ENCODE measurements at places on chromosomes 11 and 22.

- no peak for DNase-seq
These were observed 280.8 kb upstream of the CCDC90B start for GRCh38 chr11:83566950-83567349.

GRCh38 chr11:10751581-10751940, 515 bp downstream of the CTR9 start:
- DNase-seq: no peak

- DNase-seq: no peak
These were observed 69.9 kb downstream of the JRKL start for GRCh38 chr11:96459751-96460150.

- no peak for DNase-seq
These were observed 7.8 kb upstream of the CD248 start for GRCh38 chr11:66324664-66325063.

GRCh38 chr11:128939591-128939990, 3.1 kb downstream of the TP53AIP1 start:
- no peak for DNase-seq

DNA sequence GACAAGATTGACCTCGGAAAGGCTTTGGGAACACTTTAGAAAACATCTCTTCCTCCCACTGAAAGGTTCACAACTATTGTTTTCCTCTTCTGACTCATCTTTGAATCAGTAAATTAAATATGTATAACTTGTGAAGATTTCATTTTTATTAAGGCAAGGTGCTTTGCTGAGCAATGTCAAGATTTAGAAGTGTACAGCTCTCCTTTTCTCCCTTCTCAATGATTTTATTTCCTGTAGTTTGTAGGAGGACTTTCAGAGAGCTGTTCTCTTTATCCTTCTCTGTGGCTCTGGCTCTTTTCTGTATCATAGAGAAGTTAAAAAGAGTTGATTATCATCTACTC, 594.2 kb downstream of the METTL15 start:
- no peak for DNase-seq

DNA sequence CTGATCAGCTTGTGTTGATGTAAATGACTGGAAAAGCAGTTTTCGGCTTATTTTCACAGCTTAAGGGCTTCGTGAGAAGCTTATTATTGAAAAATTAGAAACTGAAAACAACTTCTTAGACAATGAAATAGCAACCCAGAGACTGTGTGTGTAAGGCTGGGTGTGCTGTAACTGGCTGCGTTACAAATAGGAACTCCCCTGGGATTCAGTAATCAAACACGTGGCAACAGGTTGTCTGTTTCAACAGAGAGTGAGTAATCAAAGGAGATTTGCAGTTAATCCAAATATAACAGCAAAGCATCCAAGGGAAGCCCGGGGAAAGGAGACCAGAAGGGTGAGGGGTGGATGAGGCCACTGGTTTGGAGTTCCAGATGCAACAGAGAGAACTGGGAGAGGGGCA, 19.2 kb downstream of the NTM start:
- DNase-seq: no peak

- DNase-seq: no peak
These were observed 49.1 kb upstream of the MUC15 start for GRCh38 chr11:26621132-26621531.

DNA sequence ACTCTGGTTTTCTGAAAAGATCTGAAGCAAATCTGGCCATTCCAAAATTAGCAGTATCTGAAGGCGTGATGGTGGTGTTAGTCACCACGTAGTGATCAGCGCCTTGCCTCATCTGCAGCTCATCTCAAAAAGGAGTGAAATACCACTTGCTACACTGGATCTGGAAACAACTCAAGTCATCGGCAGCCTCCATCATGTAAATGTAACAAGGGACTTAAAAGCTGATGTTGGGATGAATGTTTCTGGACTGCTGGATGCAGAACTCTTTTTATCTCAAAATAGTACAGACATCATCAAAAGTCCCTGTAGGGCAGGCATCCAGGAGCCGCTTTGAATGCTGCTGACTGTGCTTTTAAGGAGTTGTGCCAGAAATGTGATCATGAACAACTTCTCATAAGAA, 14.1 kb upstream of the APLP2 start:
- DNase-seq: peak; percentile 35

DNA sequence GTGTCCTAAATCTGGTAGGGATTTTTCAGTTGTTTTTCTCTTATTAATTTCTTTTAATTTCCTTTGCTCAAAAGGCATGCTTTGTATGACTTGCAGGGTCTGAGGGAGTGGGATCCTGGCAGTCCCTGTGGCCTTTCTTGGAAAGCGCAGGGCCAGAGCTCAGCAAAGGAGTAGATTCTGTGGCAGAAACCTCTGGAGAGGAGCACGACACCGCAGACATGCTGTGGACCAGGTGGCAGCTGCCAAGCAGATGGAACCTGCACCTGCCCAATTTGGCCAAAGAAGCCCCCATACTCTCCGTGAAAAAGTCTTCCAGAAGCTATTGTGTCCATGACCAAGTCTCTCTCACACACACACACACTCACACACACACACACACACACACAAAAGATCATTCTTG, 78.9 kb upstream of the FGF3 start:
- DNase-seq: no peak

- DNase-seq: no peak
These were observed 29.1 kb downstream of the MAP6 start for GRCh38 chr11:75639762-75640181.

DNA sequence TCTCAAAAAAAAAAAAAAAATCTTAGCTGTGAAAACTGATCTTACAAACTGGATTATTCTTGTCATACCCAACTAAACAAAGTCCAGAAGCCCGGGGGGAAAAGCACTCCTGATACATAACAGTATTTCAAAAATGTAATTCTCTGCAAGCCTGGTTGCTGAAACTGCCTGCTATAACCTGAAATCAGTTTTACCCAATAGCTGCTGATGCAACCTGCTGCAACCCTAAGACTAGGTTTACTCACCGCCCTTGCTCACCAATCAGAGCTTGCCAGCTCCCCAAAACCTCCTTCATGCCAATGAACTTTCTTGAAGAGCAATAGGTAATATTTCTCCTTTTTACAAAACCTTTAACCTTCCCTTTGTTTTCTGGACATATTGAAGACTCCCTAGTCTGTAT, 12.4 kb downstream of the FGF19 start:
- DNase-seq: no peak

DNA sequence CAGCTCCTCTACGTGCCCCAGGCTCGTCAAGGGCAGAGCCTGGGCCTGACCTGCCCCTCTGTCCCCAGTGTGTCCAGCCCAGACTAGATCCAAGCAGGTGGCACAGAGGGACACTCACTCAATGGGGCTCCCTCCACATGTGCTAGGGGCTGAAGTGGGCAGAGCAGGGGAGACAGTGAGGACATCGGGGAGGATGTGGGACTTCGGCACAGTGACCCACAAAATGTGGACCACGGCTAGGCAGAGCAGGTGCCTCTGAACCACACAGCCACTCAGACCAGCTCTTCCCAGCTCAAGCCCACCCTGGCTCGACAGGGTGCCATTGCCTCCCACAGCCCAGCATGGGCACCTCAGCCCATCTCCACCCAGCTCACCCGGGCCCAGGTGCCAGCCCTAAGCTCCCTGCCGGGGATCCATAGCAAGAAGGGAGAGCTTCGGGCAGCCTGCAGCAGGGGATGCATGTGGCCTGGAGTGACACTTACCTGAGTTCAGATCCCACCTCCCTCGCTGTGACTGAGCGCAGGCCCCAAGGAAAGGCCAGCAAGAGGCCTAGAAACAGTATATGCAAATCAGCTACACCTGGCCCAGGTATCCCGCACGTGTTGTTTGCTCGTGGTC, 46.9 kb upstream of the RTL6 start:
- no peak for DNase-seq

GRCh38 chr22:38966942-38967341, 9.5 kb downstream of the APOBEC3A start:
- DNase-seq: no peak

- DNase-seq: no peak
These were observed 133.7 kb downstream of the ETS1 start for GRCh38 chr11:128453444-128454336.

- DNase-seq: no peak
These were observed 36.7 kb downstream of the NCAM1 start for GRCh38 chr11:112997857-112998466.

- no peak for DNase-seq
These were observed 7.8 kb upstream of the NAA40 start for GRCh38 chr11:63931045-63931444.

DNA sequence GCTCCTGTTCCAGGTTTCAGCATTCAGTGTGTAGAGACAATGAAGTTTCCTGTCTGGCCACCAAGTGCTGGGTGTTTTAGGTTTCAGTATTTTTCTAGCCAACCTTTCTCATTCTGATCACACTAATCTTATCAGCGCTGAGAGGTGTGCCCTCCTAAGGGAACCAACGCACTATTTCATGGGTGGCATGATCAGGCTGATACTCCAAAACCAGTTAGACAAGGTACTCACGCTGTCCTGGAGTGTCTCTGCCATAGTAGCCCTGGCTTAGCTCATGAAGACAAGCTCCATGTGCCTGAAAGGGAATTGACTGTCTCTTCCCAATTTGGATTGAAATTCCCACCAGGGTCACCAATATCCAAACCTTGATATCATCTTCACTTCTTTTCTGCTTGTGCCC, 8.0 kb upstream of the RAB38 start:
- DNase-seq: no peak

GRCh38 chr11:77107950-77108349, 5.3 kb downstream of the OMP start:
- DNase-seq: no peak

DNA sequence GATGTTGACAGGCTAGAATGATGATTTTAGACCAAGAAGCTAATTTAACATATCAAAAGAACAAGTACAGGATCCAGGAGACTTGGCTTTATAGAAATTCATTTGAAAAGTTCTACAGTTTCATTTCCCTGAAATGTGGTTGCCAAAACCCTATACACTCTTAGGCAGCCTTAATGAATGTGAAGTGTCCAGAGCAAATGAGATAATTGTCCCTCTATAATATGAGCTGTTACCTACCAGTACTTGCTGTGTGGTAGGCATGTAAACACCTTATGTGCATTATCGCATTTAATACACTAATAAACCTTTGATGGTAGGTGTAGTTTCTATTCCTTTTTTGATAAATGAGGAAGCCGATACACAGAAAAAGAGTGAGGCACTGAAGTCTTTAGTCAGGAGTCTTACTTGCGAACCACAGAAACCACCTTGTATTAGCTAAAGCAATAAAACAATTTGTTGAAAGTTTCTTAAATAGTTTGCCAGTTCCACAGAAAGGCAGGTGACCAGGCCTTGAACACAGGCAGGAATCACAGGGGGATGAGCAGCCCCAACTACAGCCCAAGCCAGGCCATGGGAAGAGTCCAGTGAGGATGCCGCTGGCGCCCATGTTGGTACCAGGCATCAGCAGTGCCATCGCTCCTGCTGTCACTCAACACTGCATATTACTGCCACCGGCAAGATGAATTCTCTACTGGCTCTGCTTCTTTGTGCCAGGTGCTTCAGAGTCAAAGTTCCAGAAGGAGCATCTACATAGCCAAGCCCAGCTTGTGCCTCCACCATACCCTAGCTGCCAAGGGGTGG, 81.7 kb downstream of the SWAP70 start:
- DNase-seq: no peak

- no peak for DNase-seq
These were observed 78.4 kb downstream of the BRD1 start for GRCh38 chr22:49749227-49749626.

DNA sequence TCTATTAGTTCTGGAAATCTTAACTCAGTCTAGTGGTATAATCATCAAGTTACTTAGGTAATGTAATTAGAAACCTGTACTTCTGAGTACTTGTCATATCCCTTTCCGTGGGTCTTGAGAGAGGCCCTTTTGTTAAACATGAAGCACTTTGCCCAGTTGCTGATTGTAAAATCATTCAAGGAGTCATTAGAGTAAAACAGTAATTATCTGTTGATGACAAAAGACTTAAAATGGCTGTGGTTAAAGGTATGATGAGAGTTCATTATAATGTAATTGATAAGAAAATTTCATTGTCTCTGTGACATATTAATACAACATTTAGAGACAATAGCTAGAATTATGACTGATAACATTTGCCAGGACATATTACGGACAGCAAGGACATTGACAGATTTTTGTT, 34.3 kb downstream of the PRR5L start:
- no peak for DNase-seq

- DNase-seq: no peak
These were observed 325.5 kb downstream of the NTM start for GRCh38 chr11:131695889-131696429.

- no peak for DNase-seq
These were observed 253.3 kb upstream of the ISX start for GRCh38 chr22:34812631-34813030.

DNA sequence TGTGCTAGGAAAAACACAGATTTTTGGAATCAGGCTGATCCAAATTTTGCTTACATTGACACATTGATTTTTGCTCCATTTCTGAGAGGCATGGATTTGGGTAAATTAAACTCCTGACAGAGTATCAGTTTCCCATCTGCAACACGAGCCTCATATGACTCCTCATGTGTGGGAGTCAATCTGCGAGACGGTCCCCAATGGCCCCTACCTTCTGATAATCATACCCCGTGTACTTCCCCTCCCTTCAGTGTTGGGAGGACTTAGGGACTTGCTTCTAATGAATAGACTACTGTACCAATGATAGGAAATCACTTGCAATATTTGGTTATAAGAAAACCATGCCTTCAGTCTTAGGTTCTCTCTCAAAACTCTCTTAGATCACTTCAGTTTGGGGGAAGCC, 302.7 kb downstream of the ETS1 start:
- DNase-seq: no peak

GRCh38 chr22:16960220-16960883, 47.7 kb downstream of the GAB4 start:
- no peak for DNase-seq

DNA sequence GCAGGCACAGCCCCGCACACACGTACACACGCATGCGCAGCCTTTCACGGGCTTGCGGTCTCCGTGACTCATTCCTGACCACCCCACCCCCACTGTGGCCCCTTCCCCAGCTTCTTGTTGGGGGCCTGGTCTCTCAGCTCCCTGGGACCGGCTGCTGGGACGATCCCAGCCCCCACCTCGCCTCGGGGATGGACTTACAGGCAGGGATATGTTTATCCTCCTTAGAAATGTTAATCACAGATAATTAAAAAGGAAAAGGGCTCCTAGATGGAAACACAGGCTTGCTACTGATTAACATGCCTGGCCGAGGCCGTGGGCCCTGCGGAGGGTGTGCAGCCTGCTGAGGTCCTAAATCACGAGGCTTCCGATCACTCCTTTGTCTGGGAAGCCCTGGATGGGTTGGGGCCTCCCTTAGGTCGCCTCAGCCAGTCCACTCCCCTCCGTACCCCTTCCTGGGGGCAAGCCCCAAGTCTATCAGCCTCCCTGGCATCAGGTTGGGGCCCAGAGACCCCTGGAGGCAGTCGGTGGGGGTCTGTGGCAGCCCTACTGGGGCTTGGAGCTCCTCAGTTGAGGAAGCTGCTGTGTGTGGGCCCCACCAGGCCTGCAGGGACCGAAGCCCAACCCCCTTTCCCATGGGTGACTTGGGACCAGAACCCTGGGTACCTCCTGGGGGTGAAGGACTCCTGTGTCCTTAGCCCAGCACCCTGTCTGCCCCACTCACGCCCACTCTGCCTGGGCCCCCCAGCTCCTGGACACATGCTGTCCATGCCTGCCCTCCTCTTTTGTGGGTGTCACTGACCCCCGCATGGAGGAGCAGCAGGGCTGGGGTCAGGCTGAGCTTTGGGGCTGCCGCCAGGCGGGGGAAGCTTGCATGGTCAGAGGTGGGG, 20.6 kb downstream of the TSPAN4 start:
- no peak for DNase-seq
